Gastroesophageal sphincter (tissue), 4 donors: ENCODE measurements at places on chromosomes 1 and 21.

- ATAC-seq = no peak
These were observed 32.0 kb downstream of the COLGALT2 start for GRCh38 chr1:184005506-184005905.

DNA sequence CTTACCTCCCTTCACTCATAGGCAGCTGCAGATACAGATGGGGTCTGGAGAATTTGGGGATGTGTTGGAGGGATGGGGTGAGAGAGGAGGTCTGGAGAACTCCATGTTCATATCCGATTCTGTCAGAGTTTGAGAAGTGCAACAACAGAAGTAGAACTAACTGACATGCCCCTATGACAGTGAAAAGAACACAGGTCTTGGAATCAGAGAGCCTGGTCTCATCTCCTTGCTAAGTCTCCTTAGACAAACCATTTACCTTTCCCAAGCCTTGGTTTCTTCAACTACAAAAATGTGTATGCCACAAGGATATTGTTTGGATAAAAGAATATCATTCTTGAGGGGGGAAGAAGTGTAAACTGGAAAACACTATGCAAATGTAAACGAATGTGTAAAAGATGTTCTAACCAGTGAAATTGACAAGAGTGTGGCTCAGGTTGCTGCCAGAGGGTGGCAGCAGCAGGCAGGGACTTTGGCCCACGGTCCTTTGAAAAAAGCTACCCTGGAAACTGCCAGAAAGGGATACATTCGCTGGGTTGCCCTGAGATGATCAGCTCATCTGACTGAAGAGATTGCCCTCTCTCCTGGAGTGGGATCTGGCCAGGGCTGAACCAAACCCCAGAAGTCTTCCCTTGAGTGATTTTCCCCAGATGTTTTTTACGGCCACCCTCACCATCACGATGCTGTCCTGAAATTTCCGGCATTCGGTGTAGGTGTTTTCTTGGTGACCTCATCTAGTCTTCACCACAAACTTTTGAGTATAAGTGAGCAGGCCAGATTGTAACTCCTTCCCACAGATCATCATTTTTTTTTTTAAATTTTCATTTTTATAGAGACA is 17.0 kb upstream of the CD2 start:
- no peak for ATAC-seq

DNA sequence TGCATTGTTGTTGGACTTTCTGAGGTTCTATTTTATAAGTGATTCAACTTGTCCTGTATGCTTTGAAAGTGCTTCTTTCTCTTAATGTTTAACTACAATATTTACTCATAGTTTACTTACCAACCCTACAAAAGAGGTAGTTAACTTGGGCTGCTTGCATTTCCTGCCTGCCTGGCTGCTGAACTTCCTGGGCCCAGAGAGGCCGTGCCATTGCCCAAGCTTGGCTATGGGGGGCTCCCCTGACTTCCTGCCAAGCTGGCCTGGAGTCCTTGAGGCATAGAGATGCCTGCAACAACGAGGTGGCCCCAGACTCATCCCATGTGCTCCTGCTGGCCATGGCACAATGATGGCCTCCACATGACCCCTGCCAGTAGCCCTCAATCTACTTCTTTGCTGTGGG is 361.6 kb upstream of the PLD5 start:
- ATAC-seq = no peak

- no peak for ATAC-seq
These were observed 28.3 kb upstream of the PCBP3 start for GRCh38 chr21:45615145-45615711.

GRCh38 chr1:100924212-100924611 is 28.3 kb downstream of the SLC30A7 start:
- ATAC-seq = no peak
